ENCODE measurements at places on chromosomes 7 and 10.

GRCh38 chr10:11242443-11243387 lies 225.0 kb downstream of the CELF2 start:
- DNase-seq: no peak

DNA sequence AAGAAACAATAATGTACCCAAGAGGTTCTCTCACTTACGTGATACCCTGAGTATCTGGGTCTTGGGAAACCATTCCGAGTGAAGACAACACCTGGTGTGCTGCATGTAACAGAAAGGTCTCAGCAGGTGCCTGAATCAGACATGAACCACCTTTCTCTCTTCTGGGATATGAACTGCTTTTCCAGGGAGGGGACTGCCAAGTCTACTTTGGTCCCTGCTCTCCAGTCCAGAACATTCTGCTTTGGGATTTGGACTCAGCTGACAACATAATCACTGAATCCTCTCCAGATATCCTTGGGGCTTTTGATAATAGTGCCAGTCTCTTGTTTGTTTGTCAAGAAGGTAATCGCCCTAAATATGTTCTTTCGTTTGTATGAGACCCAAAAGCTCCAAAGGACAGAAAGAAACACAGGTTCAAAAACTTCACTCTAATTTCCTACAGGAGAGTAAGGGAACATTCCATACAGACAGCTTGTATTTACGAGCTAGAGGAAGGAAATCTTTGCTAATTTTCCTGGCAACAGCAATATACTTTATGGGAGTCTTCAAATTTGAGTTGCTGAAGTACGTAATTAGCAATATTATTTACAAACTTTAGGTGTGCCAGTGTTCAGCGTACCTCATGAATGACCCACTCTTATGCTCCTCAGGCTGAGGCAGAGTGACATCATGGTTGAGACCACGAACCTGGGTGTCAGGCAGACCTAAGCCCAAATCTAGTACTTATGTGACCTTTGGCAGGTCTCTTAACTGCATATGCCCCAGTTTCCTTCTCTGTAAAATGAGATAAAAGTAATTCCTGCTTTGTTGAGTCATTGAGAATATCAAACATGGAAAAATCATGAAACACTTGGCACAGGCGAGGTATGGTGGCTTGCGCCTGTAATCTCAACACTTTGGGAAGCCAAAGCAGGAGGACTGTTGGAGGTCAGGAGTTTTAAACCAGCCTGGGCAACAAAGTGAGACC lies 5.4 kb downstream of the ABLIM1 start:
- DNase-seq: no peak

GRCh38 chr10:56646329-56647111 lies 285.5 kb upstream of the ZWINT start:
- DNase-seq: no peak

GRCh38 chr10:3785251-3785850 lies 342 bp upstream of the KLF6 start:
- DNase-seq: peak; percentile 98

GRCh38 chr10:131109726-131110125 lies 201.8 kb downstream of the TCERG1L start:
- no peak for DNase-seq

DNA sequence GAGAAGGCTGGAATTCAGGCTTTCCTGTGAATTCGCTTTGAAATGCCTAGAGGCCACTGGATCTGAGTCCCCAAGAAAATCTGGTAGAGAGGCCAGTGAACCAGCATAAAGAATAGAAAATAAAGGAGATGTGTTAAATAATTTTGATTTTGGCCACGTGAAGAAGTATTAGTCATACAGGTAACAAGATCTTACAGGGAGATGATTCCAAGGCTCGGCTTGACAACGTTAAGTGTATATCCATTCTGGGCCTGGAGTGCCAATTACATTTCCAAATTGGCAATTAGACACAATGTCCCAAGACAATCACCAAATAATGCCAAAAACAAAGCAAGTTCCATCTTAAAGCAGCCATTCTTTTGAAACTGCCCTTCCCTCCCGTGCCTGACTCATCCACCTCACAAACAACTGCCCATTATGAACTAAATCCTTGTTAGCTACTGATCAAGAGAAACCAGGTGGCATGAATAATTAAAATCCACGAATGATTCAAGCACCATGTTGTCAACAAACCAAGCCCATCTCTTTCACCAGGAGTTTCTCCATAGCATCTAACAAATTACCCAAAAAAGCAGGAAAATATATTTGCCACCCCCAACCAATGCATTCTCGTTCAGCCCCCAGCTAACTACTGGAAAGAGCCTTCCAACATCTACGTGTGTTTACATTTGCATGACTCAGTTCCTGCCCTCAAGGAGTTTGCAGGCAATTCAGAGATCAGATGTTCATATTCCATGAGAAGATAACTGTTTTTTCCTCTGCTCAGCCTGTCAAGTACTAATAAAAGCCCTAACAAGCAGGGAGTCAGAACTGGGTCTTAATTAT lies 8.5 kb downstream of the KCNMA1 start:
- no peak for DNase-seq

DNA sequence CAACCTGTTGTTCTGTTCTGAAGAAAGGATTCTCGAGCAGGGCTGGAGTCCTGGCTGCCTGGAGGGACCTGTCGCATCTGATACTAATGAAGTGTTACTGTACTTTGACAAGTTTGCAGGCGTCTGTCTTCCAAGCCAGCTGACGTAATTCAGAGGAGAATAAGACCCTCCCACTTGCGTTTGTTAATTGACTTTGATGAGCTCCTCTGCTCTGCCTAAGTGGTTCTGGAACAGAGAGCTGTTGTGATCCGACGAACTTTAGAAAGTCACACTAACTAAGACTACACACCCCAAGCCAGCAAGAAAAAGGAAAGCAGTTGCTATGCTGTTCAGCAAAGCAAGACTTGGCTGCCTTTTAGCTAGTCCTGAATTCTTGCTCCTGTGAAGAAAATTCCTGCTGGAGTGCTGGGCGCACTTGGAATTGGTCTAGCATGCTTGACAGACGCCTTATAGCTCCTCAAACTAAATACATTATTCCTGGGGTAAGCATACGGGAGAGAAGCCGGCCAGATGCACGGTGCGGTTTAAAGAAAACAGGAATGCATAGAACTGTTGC lies 200.3 kb downstream of the CACNB2 start:
- DNase-seq: no peak

- DNase-seq: no peak
These were observed 119.3 kb downstream of the SRPK2 start for GRCh38 chr7:105269397-105269796.

DNA sequence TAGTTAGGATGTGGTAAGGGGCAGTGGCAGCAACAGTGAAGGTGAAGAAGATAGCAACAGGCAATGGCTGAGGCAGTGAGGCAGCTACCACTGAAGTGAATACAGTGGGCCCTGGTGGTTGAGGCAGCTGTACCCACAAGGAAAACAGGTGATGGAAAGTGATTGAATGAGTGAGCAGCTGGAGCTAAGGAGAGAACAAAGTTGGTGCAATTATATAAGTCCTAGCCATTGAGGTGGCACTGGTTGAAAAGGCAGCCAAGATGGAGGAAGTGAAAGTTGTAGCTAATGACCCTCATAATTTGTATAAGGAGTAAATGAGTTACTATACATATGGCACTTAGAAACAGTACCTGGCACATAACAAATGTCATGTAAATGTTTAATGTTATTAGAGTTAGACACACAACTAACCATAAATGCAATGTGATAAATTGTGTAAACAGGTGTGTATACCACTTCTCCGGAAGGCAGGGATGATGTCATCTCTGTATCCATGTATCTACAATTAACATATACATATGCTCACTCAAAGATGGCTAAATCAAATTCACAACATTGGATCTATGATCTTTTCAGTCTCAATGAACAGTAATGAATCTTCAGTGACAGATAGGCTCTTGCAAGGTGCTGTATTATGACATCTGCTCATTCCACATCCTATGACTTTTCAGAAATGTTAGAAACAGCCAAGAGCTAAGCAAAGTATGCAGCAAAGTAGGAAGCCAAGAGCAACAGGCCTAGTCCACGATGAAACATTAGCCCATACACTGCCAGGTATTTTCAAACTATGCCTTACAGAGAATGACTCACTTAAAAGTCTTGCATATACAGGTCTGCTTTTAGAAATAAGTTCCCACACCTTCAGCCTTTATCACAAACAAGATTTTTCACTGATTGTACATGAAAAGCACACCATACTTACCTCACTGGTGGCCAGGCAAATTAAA lies 10.7 kb downstream of the XPNPEP1 start:
- no peak for DNase-seq

GRCh38 chr7:37354656-37355131 lies 94.0 kb downstream of the ELMO1 start:
- no peak for DNase-seq

- peak; percentile 37 for DNase-seq
These were observed at the start of gene KMT2C for GRCh38 chr7:152435384-152436110. TSS of gene KMT2C (minus strand) at chr7:152436003. CDS start at chr7:152435786, 217 bp downstream.

DNA sequence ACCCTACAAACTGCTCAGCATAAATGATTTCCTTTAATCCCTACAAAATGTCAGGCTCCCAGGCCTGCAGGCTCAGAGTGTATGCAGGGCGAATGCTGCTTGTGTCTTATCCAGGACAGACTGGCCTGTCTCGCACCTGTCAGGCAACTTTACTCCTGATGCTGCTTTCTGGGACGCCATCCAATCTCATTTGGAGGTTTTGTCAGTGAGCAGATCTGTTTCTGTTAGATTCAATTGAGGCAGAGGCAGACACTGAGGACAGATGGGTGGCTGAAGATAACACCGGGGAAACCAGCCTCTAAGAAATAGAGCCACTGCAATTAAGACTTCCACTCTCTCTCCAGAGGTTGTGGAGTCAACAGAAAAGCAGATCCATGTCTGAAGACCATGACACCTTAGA lies 115.6 kb downstream of the DPP6 start:
- no peak for DNase-seq

GRCh38 chr10:13349463-13350274 lies 1.6 kb upstream of the SEPHS1 start:
- DNase-seq: no peak

DNA sequence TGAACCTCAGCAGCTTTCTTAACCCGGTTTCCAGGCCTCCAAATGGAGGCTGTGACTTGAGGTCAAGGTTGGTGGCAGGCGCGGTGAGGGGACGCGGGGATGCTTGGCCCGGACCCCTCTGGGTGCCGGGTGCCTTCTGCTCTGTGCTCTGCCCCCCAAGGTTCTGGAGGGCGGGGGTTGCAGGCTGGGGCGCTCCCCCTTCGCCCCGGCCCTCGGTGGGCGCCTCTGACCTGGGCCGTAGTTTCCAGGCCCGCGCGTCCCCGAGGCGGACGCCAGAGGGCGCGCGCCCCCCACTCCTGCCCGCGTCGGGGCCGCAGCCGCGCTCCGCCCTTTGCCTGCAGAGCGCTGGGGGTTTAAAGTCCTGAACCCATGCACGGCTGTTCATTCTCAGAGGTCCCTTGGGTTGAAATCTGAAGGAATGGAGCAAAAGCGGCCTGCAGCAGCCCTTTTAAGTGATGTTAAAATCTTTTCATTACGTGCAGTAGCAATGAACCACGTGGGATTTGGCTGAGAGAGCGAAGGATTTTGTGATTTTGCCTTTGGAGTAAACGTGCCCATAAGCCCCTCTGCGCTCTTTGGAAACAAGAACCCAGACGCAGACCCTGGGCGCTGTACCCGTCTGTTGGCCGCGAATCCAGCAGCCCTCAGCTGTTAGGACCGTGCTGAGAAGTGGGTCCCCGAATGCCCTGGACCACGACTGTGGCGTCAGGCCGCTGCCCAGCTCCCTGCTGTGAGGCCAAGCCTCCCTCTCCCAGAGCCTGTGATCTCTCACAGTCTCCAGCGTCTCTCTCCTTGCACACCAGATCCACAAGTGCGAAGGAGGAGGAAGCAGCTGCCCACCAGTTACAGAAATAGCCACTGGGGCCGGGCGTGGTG lies 135.0 kb downstream of the ACTR3B start:
- no peak for DNase-seq

DNA sequence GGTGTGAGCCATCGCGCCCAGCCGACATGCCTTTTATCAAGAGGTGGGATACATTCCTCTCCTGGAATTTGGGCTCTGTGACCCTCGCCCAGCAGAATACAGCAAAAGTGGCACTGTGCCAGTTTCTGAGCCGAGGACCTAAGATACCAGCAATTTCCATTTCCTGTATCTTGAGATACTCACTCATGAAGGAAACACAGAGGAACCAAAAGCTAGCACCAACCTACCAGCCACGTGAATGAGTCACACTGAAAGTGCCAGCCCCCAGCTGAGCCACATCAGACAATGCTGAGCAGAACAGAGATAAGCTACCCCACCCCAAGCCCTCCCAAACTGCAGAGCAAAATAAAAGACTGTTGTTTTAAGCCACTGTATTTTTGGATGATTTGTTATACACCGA lies 56.3 kb downstream of the CACUL1 start:
- peak; percentile 58 for DNase-seq

GRCh38 chr7:104956753-104957450 lies 57.1 kb upstream of the KMT2E start:
- DNase-seq: no peak

DNA sequence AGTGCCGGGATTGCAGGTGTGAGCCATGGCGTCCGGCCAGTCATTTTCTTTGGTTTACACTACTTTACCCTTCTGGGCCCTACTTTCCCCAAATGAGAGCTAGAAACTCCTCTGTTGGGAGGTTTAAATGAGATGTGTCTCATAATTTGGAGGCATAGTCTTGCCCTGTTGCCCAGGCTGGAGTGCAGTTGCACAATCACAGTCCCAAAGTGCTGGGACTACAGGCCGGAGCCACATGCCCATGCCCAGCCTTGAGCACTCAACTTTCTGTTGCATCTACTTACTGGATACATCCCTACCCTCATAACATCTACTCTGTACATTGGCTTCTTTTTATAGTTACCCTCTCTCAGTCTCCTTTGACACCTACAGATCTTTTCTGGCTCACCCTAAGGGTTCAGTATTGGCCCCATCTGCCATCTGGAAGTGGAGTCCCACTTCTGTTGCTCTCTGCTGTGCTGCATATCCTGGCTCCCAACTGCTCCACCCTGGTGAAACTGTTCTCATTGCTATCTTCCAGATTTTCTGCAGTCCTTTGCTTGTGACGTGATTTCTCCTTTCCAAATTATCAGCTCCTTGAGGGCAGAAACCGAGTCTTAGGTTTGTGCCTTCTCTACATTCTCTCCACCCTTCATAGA lies 8.4 kb downstream of the EIF4H start:
- DNase-seq: no peak

GRCh38 chr10:14405076-14406065 lies 74.6 kb upstream of the FRMD4A start:
- DNase-seq: no peak

GRCh38 chr7:27254625-27255024 lies 12.0 kb downstream of the EVX1 start:
- no peak for DNase-seq

- DNase-seq: no peak
These were observed 211.3 kb downstream of the MBL2 start for GRCh38 chr10:52561322-52561721.

- DNase-seq: no peak
These were observed 340.2 kb downstream of the KIF20B start for GRCh38 chr10:90041585-90041984.

DNA sequence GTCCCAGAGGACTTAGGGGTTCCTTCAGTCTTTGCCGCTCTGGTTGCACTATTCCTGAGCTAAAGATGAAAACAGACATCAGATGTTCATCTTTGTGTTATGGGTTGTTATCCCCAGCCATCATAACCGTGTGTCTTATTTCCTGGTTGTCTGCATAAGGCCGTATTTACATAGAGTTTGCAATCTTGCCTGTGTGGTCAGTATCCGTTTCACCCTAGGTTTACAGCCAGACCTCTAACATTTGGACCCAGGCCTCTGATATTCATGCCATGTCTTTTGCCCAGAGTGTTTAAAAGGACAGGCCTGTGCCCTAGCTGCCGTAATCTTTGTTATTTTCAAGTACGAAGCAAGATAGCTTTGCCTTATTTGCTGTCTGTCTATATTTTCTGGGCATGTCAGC lies 26.6 kb downstream of the LRRC4 start:
- no peak for DNase-seq

Data from activated T-helper 1 cell treated with anti-CD3 and anti-CD28 coated beads, Interleukin-2, amount 50 U/mL, for 16 hours (primary cell).